Fibroblast of skin of scalp (primary cell): ENCODE measurements at places on chromosomes 11 and 22.
A peak's percentile ranks its signal among the peaks of the same experiment; 100 is the strongest.

DNA sequence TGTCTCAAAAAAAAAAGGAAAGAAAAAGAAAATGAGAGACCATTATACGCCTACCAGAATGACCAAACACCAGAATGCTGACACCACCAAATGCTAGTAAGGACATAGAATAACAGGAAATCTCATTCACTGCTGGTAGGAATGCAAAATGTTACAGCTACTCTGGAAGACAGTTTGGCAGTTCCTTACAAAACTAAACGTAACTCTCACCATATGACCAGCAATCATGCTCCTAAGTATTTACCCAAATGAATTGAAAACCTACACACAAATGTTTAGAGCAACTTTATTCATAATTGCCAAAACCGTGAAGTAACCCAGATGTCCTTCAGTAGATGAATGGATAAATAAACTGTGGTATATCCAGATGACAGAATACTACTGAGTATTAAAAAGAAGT lies 7.2 kb downstream of the CHKA start:
- peak; percentile 22 for DNase-seq

DNA sequence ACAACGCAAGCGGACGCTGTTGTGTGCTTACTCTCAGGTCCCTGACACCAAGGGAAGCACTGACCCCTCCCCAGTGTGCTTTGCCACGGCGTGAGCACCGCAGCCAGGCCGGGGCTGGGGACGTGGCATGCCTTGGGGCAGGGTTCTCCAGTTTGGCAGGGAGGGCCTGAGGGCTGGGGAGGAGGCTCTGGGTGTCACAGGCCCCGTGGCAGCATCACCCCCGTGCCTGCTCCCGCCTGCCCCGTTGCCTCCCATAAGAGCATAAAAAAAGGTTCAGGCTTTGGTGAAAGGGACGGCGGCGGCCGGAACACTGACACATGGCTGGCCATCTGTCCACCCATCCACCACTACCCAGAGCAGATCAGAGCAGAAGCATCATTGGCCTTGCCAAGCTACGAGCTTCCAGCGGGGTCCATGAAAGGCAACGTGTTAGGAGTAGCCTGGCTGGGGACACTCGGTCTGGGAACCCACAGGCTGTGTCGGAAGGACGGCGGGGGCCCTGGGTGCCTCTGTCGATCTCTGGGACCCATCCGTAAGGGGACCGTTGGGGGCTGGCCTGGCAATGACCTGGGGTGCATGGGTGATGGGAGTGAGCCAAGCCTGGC lies 183.0 kb downstream of the IGLL1 start:
- DNase-seq, result no peak

DNA sequence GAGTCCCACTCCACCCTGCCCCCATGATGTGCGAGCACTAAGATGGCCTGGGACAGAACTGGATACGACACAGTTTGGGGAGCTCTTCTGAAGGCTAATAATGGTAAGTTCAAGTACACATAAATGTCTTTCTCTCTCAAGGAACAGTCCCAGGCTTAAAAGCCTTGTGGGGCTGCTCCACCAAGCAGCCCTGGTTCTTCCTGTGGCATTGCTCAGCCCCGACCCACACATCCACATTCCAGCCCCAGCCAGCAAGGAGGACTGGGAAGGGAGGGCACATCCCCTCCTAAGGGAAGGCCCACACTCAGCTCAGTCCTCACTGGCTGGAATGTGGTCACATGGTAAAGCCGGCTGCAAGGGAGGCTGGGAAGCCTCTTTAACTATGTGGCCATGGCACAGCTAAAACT lies 13.3 kb upstream of the MB start:
- peak; percentile 90 for DNase-seq

DNA sequence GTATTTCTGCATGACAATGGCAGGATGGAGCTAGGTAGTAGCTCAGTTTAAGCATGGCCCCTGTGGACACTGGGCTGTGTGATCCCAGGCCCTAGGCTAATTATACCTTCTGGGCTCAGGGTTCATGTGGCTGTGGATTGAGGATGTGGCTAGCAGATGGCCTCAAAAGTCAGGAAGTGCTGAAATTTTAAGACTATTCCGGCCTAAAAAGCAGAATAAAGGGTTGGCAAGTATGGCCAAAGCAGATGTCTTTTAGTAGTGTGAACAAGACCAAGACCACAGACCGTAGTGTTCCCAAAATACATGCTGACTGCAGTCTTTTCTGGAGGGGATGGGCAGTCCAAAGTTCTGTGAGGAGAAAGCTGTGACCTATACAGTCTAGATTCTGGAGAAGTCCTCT lies 115.7 kb upstream of the RAG2 start:
- DNase-seq, result no peak

- no peak for DNase-seq
Observed at GRCh38 chr11:19701421-19701820, 11.2 kb upstream of the NAV2 start.

DNA sequence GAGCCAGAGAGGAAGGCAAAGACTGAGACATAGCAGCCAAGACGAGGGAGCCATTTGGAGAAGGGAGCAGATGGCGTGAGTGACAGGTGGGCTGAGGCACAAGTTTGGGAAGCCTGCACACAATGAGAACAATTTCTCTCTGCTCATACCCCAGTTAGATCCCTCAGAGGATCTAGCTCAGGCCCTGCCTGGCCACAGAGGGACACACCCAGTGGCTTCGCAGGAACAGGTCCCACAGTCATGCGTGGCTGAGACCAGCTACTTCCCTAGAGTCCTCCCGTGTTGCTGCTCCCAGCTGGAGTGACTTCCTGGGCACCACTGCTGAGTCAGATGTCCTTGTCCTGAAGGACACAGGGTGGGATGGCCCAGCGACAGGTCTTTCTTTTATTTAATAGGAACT lies 33.4 kb upstream of the LYVE1 start:
- DNase-seq, result no peak

DNA sequence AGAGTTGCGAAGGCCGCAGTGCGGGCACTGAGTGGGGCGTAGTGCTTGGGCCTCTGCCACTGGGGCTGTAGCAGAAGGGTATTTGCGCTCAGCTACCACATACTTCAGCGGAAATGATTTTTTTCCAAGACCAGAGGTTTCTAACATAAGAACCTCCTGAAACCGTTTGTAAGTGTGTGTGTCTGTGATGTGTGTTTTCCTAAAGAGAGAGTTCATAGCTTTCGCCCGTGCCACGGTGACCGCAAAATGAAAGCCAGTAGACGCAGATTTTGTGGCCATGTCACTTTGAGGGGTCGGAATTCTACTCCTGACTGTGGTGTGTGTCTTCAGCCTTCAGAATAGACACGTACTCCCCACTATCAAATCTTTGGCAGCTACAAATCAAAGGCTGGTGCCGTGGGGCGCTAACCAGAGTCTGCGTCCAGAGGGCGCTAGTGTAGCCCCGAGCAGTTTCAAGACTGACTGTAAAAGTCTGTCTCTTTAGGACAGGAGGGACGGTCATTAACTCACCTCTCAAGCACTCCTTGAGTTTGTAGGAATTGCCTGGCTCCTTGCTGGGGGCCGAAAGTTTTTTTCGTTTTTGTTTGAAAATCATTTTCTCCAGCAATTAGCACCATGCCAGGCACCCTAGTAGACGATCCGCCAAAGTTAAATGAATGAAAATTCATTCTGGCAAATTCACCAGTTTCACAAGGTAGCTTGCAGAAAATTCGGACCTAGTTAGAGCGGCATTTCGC lies 2.5 kb upstream of the CALCA start:
- peak; percentile 18 for DNase-seq
